GF-D8 (cell line): ENCODE measurements at places on chromosomes 16 and 17.

DNA sequence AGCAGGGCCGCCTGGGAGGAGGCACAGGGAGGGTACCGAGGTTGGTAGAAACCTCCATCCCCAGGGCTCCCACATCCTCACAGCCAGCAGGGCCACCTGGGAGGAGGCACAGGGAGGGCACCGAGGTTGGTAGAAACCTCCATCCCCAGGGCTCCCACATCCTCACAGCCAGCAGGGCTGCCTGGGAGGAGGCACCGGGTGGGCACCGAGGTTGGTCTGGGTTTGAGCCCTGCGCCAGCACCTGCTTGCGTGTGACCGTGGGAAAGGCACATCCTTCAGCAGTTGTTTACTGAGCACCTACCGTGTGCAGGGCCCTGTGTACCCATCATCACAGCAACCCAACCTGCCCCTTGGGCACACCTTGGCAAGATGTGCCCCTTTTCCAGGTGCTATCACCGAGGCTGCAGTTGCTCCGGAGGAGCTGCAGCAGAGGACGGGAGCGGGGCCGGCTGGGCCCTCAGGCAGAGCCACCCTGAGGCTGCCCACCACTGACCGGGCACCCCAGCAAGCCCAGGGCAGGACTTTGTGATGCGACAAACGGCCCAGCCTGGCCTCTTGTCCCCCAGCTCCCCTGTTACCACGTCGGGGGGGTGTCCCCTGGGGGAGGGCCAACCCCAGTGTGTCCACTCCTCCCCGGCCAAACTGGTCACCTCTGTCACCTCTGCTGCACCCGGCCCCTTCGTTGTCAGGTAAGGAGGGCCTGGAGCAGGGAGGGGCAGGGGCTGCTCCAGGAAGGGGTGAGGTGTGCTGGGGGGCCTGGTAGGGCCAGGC is 22.1 kb upstream of the OSGIN1 start:
- no peak for DNase-seq

GRCh38 chr16:83561876-83562275 is 245.9 kb upstream of the HSBP1 start:
- DNase-seq = no peak

DNA sequence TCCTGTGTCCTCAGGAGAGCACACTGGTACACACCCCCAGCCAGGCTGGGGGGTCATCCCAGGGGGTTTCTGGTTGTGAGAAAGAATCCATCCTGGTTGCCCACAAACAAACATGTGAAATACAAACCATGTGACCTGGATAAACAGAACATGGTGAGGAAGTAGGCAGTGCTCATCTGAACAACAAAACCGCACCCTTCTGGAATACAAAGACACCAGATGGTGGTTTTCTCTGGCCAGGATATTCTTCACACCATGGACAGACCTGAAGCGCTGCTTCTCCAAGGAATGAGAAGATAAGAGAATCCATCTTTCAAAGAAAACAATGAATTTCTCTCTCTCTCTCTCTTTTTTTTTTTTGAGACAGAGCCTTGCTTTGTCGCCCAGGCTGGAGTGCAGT is 302.3 kb downstream of the SLC39A11 start:
- DNase-seq = no peak

DNA sequence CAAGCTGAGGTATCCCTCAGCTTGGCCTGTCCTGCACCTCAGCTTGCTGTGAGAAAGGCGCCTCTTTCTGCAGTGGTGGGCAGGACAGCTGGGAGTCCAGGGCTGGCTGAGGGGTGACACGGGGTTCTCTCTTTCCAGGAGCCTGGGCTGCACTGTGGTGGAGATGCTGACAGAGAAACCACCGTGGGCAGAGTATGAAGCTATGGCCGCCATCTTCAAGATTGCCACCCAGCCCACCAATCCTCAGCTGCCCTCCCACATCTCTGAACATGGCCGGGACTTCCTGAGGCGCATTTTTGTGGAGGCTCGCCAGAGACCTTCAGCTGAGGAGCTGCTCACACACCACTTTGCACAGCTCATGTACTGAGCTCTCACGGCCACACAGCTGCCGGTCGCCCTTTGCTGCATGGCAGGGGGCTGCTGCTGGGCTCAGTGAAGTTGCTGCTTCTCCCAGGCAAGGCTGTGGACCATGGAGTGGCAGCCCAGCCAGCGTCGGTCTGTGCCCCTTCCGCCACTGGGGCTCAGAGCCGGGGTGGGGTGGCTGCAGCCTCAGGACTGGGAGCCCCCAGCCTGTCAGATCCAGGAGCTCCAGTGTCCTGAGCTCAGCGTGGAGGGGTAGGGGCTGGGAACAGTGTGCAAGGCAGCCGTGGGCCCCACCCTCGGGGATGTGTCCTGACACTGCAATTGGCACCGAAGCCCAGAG is 6.4 kb downstream of the LIMD2 start:
- no peak for DNase-seq

GRCh38 chr16:88084881-88085280 is 133.6 kb downstream of the BANP start:
- DNase-seq = no peak

DNA sequence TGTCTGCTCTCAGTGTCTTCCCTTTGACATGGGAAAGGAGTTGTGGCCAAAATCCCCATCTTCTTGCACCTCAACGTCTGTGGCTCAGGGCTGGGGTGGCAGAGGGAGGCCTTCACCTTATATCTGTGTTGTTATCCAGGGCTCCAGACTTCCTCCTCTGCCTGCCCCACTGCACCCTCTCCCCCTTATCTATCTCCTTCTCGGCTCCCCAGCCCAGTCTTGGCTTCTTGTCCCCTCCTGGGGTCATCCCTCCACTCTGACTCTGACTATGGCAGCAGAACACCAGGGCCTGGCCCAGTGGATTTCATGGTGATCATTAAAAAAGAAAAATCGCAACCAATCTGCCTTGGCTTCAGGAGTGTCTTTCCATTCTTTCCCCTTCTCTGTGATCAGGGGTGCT is 918 bp upstream of the MRM1 start:
- DNase-seq = no peak

DNA sequence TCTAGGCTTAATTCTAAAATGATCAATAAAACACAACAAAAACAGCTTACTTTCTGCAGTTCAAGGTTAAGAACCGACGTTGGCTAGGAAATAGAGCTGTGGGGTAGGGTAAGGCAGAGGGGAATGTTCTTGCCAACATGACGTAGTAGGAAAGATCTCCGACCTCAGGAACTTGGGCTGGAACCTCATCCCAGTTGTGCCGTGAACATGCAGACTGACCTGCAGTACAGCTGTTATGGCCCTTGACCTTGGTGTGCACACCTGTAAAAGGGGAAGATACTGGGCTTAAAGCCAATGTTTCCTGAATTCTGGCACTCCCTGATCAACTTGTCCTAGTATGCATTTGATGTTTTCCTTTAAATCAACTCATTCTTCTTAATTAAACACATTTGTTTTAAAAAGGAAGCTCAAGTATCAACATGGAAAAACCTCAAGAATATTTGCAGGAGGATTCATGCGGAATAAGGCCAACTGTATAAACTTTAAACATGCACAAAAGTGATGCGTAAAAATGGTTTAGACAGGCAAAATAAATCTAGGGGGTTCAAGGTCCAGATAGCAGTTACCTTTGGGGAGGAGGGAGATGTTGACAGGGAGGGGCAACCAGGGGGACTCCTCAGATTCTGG is 14.2 kb upstream of the SLC6A2 start:
- no peak for DNase-seq

GRCh38 chr17:3954976-3955672 is 9.1 kb downstream of the ATP2A3 start:
- DNase-seq = no peak

DNA sequence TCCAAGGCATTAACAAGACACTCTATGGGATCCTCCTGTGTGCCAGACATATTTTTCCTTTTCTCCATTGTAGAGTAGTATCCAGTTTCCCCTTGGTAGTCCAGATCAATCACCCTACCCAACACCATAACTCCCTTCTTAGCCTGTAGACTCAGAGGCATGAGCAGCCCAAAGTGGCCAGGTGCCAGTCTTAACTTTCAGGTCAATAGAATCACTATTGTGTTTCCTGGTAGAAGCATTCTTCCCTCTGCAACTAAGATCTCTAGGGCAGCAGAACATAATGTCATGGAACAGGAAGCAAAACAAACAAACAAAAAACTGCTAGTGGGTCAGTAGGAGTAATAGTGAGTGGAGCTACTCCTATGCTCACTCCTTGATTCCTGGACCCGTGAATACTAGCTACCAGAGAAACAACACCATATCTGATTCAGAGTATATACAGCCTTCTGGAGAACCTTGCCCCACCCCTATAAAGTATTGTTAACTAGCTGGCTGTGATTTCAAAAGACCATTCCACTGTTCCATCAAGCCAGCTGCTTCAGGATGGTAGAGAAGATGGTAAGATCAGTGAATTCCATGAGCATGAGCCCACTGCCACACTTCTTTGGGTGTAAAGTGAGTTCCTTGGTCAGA is 11.2 kb upstream of the CLEC19A start:
- no peak for DNase-seq

- no peak for DNase-seq
These were observed 7.6 kb downstream of the RHBDF2 start for GRCh38 chr17:76493505-76494167.

DNA sequence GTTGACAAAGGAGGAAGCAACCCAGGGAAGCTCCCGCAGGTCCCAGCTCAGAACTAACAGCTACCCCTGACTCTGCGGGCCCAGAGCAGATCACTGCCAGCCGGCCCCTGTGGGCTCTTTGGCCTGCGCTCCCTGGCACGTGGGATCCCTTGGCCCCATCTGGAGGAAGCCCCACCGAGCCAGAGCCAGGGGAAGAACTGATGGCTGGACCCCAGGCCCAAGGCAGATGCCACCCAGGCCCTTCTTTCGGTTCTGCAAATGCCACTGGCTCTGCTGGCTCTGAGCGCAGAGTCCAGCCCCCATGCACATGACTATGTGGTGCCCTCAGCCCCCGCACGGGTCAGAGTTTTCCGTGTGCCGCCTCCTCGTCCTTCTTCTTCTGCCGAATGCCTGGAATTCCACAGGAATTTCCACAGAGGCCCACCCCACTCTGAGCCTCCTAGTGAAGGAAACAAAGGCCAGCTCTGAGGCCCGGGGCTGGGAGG is 35.8 kb upstream of the SNN start:
- DNase-seq = no peak

DNA sequence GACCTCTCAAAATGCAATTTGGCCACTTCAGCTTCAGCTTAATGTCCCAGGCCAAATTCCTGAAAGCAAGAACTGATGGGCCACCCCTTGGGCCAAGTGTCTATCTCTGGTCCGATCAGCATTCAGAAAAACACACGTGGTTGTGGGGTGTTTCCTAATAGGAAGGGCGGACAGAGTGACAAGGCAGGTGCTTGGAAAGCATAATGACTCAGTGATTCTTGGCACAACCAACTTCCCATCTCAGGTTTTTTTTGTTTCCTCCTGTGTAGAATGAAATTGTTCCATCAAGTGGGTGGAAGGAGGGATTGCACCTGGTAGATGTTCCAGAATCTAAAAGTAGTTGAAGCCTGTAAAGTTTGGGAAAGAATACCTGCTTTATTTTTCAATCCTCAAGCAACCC is 155.6 kb downstream of the HS3ST2 start:
- no peak for DNase-seq

DNA sequence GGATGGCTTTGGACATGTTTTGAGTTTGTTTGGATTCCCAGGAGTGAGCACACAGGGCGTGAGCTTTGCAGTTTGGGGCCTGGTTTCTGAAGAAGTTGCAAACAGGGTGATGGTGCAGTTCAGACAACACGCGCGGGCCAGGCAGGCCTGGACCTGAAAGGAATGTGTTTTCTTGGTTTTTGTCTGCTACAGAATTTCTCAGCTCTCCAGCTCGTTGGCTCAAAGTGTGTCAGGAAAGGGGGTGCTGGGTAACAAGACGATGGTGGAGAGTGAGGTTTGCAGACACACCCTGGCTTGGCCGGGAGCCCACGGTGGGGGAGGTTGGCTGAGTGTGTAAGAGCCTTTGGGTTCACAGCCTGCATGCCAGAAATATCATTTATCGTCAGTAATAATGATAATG is 82.3 kb downstream of the CMIP start:
- no peak for DNase-seq
